Stimulated activated CD4-positive, alpha-beta T cell treated with anti-CD3 and anti-CD28 coated beads, Interleukin-4, amount 100 ng/mL, for 4 hours (primary cell): ENCODE measurements at places on chromosomes 2 and 18.

DNA sequence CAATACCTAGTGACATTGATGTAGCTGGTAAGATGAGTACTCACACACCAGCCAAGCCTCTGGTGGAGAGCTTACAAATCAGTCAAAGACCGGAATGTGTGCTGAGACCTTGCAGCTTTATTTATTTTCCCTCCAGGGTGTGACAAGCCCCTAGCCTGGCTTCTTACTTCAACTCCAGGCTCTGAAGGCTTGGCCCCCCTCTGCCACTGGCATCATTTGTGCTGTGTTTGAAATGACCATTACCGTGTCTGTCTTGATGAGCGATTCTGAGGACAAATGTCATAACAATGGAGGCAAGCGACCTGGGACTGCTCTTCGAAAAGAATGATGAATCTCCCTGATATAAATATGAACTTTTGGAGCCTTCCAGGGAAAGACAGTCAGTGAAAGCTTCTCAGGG lies 749.9 kb upstream of the HS6ST1 start:
- no peak for DNase-seq

- DNase-seq, result no peak
These were observed 45.6 kb upstream of the INHBB start for GRCh38 chr2:120300385-120300784.

GRCh38 chr18:75207310-75208154 lies 1.4 kb downstream of the PTGR3 start:
- DNase-seq, result no peak

- DNase-seq, result no peak
These were observed 110.6 kb upstream of the SIX2 start for GRCh38 chr2:45119855-45120254.

GRCh38 chr2:14975381-14975780 lies 342.9 kb downstream of the LRATD1 start:
- no peak for DNase-seq

GRCh38 chr2:95240091-95240490 lies 32.8 kb downstream of the ZNF892 start:
- DNase-seq, result no peak

GRCh38 chr18:50396005-50396660 lies 21.3 kb downstream of the SKA1 start:
- DNase-seq, result no peak

DNA sequence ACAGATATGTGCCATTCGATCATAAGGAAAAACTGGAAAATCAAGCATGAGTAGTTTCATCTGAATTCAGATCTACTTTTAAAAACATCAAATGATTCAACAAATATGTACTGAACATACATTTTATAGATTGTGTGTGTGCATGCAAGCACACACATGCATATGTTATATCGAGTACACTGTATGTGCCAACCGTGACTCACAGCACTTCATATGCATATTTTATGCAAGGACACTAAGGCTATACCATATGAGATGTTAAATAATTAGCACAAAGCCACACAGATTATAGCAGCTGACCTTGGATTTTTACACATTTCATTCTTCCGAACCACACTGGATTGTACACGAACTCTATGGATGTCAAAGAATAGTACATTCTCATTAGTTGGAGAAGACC lies 161.2 kb downstream of the DNAH7 start:
- DNase-seq, result no peak

GRCh38 chr2:74618410-74619083 lies 29.6 kb downstream of the M1AP start:
- no peak for DNase-seq

GRCh38 chr18:8046441-8046840 lies 479.3 kb downstream of the PTPRM start:
- no peak for DNase-seq

GRCh38 chr2:18479947-18480369 lies 80.5 kb downstream of the RDH14 start:
- DNase-seq, result no peak

DNA sequence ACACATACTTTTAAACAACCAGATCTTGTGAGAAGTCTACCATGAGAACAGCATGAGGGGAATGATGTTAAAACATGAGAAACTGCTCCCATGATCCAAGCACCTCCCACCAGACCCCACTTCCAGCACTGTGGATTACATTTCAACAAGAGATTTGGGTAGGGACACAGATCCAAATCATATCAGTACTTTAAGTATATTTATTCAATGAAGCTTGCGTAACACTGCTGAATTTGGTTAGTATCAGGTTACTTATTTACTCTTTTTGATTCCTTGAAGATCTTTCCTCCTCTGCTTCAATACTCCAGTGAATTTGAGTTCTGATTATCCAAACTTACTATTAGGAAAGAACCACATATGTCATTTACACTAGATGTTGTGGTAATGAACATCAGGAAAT lies 418.6 kb downstream of the PIK3C3 start:
- no peak for DNase-seq
